NCI-H1436 treated with DMSO at 0.1 percent for 48 hours (cell line): ENCODE measurements at places on chromosomes 5 and 9.

DNA sequence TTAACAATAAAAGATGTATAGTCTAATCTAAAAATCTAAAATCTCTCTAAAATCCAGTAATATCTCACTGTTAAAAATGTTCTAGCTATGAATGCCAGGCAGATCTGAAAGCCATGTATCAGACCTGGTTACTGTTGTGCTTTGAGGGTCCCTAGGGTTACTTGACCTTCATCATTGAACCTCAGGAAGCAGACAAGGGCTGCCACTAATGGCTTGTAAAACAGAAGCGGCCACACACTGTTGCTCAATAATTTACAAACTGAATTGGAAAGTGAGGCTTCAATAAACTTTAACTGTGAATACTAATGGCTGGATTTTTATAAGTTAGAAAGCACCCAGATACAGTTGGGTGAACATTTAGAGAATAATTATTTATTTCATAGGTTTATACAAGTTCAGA, 198.0 kb upstream of the RPS23 start:
- no peak for DNase-seq

DNA sequence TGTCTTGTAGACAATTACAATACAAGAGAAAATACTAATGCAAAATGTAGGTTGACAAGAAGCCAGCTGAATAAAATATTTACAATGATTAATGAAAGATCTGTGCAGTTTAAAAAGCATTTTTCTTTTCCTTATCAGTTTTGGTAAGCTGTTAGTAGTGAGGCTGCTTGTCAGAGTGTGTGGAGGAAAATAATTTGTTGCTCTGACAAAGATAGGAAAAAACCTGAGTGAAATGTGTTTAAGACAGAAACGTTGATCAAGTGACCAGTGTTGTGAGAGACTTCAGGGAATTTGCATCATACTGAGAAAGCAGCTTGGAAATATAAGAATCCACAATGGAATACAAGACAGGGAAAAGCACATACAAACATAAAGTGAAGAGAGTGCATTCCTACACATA, 360.3 kb upstream of the CDH18 start:
- no peak for DNase-seq

- no peak for DNase-seq
Measured at GRCh38 chr9:124558777-124559470, 51.7 kb upstream of the NR5A1 start.

DNA sequence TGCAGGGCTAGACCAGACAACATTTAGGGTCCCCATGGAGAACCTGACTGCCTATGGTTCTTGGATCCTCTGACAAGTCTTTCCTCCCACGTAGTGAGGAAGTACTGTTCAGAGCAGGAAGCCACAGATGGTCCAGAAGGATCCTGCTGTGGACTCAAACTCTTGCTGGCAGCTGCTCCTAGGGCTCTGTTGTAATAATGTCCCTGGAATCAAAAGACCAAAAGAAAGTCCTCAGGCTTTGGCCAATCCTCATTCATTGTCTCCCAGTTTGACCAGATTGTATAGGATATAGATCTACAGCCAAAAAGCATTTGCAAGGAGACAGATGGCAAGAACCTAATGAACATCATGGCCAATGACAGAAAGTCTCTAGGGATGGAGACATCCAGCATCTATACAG, 53.9 kb downstream of the SEMA6A start:
- no peak for DNase-seq

DNA sequence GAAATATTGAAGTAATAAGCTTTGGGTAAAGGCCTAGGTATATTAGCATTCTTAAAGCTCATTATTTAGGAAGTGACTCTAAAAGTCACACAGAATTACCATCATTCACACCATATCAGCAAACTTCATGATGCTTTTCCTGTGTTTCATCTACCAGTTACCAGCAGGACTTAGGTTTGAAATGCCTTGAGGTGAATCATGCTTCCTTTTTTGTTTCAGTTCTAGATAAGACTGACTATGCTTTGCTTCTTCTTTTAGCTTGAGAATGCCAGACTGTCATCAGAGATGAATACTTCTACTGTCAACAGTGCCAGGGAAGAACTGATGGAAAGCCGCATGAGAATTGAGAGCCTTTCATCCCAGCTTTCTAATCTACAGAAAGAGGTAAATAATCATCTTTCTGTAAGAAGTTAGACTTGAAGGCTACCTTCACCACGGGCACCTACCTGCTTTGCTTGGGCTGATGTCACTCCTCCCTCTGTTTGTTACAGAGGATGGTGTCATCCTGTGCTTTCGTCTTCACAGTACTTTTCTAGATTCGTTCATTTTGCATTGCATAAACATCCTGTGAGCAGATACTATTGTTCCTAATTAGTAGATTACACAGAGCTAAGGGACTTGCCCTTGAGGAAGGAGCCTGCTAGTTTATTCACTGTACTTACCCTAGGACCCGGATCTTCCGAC, 34.7 kb downstream of the LMNB1 start:
- no peak for DNase-seq

GRCh38 chr5:72383280-72383679, 63.1 kb downstream of the PTCD2 start:
- DNase-seq, result no peak

GRCh38 chr5:102865510-102866236, 110.6 kb downstream of the PAM start:
- DNase-seq, result no peak

- DNase-seq, result no peak
Measured at GRCh38 chr9:93236541-93237206, 52.7 kb downstream of the WNK2 start.

DNA sequence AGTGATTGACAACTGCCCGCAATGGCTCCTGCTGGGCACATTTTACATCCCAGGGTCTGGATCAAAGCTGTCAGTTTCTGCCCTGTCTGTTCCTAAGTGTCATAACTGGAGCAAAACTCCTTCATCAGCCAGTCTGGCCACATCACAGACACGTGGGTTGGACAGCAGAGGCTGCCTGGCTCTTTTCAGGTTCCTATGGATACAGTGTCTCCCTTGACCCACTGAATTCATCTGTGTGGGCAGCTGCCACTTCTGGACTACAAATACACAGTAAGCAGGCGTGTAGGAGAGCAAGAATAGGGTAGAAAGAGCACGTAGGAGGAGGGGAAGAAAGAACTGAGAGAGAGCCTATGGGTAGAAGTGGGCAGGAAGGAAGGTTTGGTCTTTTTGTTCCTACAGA, 238.0 kb downstream of the ENC1 start:
- no peak for DNase-seq

DNA sequence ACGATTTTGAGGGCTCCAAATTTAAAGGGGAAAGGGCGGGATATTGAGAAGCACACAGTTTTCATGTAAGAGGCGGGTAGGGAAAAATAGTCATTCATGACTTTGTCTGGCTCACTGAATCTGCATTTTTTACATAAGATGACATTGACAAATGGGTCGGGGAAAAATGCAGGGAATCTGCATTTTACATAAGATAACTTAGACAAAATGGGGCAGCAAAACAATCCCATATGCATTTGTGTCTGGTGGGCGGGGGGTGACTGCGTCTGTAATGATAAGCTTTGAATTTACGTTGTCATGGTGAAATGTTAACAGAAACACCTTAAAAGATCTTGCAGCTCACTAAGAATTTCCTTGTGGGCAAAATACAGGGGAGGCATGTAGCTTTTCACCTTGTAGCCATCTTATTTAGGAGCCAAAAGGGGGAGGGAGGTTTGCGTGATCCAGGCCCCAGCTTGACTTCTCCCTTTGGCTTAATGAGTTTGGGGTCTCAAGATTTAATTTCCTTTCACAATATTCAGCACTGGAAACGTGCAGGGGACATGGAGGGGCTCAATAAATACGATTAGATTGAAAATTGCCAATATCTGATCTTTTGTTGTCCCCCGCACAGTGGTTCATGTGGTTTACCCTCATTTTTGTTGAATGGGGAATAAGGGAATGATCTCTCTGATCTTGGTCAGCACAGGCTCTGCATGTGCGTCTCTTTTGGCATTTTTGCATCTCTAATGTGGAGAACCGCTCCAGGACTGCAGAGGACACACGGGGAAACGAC, 41.1 kb upstream of the GADD45G start:
- DNase-seq, result no peak

DNA sequence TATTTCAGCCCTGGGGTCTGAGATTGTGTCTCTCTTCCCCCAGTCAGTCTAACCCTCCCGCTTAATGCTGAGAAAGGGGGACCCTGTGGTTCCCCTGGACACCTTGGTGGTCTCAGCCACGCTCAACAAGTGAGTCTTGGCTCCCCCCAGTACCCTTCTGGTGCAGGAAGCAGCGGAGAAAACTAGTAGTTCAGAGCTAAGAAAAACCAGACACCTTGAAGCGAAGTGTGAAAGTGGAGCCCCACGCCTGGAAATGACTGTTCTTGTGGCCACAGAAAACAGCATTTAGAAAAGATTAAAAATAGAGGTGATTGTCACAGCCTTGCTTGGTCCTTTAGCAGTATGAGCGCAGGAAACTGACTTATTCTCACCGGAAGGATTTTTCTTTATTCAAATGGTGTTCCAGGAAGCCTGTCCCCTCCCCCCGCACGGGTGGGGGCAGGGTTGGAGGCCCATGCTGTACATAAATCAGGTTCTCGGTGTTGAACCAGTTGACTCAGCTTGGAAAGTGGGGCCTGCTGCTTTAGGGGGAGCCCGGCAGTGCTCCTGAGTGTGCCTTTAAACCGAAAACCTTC, 8.1 kb downstream of the ARPC5L start:
- DNase-seq, result no peak
